ENCODE measurements at places on chromosomes 7 and 10. TPM values are rescaled to one million over a fixed set of nuclear protein-coding genes. Genes with fewer than 3 reads are reported as not detected.

DNA sequence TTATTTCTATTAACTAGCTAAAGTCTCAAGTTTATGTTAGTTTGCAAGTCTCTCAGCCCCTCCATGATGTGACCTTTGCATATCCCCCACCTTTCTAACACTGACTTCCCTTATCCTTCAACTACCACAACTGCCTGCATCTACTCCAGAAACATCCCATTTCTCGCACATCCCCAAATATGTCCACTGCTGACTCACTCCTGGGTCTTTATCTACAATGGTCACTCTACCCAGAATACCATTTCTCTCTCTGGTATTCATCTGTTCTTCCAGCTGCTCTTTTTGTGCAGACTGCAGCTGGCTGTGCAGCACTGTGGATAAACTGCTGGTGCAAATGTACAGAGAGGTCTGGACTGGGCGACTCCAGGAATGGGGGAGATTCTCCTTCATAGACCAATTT lies 32.7 kb upstream of the PRSS1 start:
- no peak for DNase-seq

GRCh38 chr7:106313456-106313901 lies 28.7 kb upstream of the NAMPT start:
- DNase-seq = no peak

- peak; percentile 83 for DNase-seq
These were observed 1.4 kb upstream of the TSPAN15 start for GRCh38 chr10:69449841-69450240.

DNA sequence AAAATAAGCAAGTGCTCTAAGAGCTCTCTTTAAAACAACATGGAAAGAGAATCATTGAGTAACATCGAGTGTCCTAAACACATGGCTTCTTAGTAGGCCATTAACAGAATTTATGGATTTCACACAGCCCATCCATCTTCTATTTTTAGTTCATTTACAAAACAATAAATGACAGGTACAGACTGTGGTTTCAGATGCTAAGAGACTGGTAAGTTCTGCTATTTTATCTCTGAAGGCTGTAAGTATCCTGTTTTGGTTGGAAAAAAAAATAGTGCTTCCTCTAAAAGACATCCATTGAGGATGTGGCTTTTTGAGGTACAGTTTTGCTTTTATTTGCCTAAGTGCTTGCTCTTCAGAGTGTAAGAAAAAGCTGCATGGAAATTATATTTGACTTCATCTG lies 27.4 kb upstream of the GNAI1 start:
- DNase-seq = no peak

GRCh38 chr10:6513476-6513875 lies 66.6 kb downstream of the PRKCQ start:
- no peak for DNase-seq

DNA sequence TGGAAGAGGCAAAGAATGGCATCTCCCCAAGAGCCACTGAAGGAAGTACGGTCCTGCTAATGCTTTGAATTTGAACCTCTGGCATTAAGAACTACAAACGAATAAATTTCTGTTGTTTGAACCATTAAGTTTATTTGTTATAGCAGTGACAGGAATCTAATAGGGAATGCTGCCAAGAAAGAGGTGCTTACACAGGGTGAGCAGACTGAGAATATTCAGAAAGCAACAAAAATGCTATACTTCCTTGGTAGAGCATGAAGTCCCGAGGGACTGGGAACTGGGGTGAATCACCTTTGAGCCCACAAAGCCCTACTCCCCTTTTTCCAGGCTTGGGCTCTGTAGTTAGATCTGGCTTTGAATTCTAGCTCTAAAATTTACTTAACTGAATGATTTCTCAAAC lies 45.0 kb downstream of the PANK1 start:
- DNase-seq = no peak

- DNase-seq = no peak
These were observed 124.8 kb downstream of the LHFPL3 start for GRCh38 chr7:104453190-104453589.

GRCh38 chr10:89078724-89079672 lies 88.4 kb downstream of the FAS start:
- DNase-seq = no peak

GRCh38 chr10:31143331-31143935 lies 111.8 kb upstream of the ZNF438 start:
- no peak for DNase-seq

Gene PWWP2B
- total RNA-seq = 129 TPM

Data from transverse colon (tissue), 4 donors.